ENCODE measurements at places on chromosomes 12 and 14.

DNA sequence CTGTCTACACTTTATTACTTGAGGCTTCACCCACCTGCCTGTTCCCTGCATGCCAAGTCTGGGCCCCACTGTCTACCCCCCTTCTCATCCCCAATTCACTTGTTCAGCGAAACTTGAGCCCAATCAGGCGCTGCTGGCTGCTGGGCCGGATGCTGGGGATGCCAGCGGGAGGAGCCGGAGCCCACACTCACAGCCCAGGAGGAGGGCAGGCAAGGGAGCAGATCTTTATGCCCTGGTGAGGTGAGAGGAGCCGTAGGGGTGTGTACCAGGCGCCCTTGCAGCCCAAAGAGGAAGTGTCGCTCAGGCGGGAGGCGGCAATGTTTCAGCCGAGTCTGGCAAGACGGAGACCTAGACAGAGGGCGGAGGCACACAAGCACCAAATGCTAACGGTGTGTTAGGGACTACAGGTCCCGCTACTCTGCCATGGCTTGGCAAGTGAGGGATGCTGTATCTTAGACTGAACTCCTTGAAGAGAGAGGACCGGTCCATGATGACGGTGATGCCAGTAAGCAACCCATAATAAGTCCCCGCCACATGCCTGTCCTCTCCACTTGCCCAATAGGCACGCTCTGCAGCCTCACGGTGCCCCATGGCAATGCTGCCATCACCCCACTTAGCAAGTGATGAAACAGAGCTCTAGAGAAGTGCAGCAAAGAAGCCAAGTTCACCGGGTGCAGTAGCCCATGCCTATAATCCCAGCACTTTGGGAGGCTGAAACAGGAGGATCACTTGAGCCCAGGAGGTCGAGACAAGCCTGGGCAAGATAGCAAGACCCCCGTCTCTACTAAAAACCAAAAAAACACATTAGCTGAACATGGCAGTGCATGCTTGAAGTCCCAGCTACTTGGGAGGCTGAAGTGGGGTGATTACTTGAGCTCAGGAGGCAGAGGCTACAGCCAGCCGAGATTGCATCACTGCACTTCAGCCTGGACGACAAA, 41.6 kb downstream of the LRRC74A start:
- peaks cover 10% of the 10 kb centered on the region for H3K4me1 ChIP-seq
- H3K4me3 ChIP-seq, result no peak overlapping the region
- H3K27me3 ChIP-seq, result peaks cover 7% of the 10 kb centered on the region
- H3K27ac ChIP-seq, result no peak overlapping the region
- no peak for DNase-seq

DNA sequence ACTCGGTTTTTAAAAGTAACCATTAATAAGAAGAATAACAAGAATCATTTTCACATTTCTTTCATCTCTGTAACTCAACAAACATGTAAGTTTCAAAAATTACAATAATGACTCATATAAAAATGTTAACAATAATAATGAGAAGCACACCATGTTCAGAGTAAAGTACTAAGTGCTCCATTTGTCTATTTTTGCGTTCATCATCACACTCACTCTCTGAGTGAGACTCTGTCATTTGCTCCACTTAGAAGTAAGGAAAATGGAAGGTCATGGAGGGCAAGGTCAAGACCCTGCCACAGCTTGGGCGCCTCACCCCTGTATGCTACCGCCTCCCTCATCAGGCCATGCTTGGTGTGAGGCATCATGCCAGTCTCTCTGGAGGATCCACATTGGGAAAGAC, 129.9 kb downstream of the TMEM30B start:
- H3K4me3 ChIP-seq, result no peak overlapping the region
- no peaks in the 10 kb centered on the region for H3K27me3 ChIP-seq
- H3K36me3 ChIP-seq, result no peaks in the 10 kb centered on the region
- no peak for DNase-seq

DNA sequence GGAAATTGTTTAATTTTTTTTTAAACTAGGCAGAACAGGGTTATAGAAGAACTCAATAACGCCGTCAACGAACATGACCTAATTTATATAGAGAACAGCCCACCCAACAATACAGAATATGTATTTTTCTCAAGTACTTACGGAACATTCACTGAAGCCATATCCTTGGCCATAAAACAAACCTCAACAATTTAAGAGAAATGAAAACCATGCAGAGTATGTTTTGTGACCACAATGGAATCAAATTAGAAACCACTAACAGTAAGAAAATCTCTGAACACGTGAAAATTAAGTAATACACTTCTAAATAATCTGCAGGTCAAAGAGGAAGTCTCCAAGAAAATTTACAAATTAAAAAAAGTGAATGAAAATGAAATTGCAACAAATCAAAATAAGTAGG, 9.4 kb downstream of the SART3 start:
- peaks cover 36% of the 10 kb centered on the region for H3K4me1 ChIP-seq
- no peaks in the 10 kb centered on the region for H3K27me3 ChIP-seq
- H3K36me3 ChIP-seq, result peaks cover 55% of the 10 kb centered on the region
- DNase-seq, result no peak

- H3K36me3 ChIP-seq, result no peaks in the 10 kb centered on the region
- peaks cover 5% of the 10 kb centered on the region for H3K4me1 ChIP-seq
- H3K27ac ChIP-seq, result no peak overlapping the region
- DNase-seq, result no peak
- peak overlapping the region; percentile 57 for H3K4me3 ChIP-seq
These were observed 212.1 kb downstream of the GXYLT1 start for GRCh38 chr12:41932470-41932991.

- no peaks in the 10 kb centered on the region for H3K27me3 ChIP-seq
- DNase-seq, result no peak
- H3K36me3 ChIP-seq, result peaks cover 18% of the 10 kb centered on the region
- no peak overlapping the region for H3K4me3 ChIP-seq
- H3K4me1 ChIP-seq, result no peaks in the 10 kb centered on the region
These were observed 41.3 kb downstream of the RAB3IP start for GRCh38 chr12:69779928-69780327.

DNA sequence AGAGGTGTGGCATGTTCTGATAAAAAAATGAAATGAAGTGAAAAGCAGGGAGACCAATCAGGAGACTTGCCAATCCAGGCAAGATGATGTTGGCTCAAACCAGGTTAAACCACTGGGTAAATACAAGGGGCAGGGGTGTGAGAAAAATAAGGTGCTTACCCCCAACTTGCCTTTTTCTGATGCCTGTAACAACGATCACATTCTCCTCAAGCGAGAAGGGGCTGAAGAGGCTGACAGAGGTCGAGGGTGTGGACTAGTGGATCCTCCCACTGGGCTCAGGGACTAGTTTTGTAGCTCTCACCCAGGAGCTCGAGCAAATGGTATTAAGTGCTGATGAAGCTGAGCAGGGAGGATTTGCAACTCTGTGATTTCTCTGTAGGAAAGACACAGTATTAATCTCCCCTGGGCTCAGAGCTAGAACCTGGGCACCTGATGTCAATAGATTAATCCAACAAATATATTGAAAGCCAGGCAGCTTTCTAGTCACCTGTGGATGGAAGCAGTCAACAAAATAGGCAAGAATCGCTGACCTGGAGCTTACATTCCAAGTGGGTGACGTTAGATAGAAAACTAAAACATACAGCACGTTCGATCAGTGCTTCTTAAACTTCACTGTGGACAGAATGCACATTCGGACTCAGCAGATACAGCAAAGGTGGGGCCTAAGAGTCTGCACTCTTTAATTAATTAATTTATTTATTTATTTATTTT, 15.2 kb upstream of the EAPP start:
- H3K27me3 ChIP-seq, result no peaks in the 10 kb centered on the region
- DNase-seq, result no peak
- H3K4me1 ChIP-seq, result peaks cover 16% of the 10 kb centered on the region
- H3K27ac ChIP-seq, result peak overlapping the region; percentile 20
- no peaks in the 10 kb centered on the region for H3K36me3 ChIP-seq
- H3K4me3 ChIP-seq, result peak overlapping the region; percentile 40

- H3K4me3 ChIP-seq, result no peak overlapping the region
These were observed 16.8 kb upstream of the CCDC91 start for GRCh38 chr12:28173440-28173839.

- H3K27me3 ChIP-seq, result peaks cover 7% of the 10 kb centered on the region
- H3K4me1 ChIP-seq, result no peaks in the 10 kb centered on the region
- H3K36me3 ChIP-seq, result no peaks in the 10 kb centered on the region
- no peak overlapping the region for H3K27ac ChIP-seq
- no peak overlapping the region for H3K4me3 ChIP-seq
These were observed 100.2 kb downstream of the TTC7B start for GRCh38 chr14:90715993-90716392.

- H3K27me3 ChIP-seq, result no peaks in the 10 kb centered on the region
- no peaks in the 10 kb centered on the region for H3K36me3 ChIP-seq
- H3K4me1 ChIP-seq, result peaks cover 41% of the 10 kb centered on the region
- no peak overlapping the region for H3K27ac ChIP-seq
- DNase-seq, result no peak
These were observed 124.0 kb upstream of the CPM start for GRCh38 chr12:69056743-69057515.

DNA sequence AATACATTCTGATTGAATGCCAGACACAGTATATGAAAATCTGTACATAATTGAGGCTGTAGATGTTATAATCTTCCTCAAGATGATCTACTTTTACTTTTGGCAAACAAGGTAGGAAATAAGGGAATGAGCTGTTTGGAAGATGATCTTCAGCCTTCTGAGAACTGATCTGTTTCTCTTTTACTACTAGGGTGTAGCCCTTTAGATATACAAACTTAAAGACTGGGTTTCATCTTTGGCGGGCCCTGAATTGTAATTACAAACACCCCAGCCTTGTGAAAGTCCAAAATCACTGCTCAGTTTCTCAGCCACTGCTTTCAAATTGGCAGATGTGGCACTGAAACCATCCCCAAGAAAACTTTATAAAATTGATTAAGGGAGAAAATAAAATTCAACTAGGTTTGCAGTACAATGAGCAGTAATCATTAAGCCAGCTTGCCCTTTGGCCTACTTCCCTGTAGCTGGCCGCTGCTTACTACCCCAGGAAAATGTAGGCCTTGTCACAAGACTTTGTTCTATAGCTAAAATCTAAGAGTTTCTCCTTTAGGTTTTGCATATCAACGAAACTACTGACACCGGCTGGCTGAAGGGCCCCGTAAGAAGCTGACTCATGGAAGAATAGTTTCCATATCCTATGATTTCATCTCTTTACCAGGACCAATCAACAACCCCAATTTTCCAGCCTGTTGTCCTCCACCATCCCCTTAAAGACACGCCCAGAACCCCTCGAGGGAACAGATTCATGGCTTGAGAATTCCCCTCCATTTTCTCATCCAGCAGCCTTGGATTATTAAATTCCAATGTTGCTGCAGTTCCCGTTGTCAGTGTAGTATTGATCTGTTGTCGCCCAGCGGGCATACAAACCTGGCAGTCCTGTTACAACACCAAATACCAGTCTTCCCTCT, 210.8 kb downstream of the PCNX1 start:
- no peaks in the 10 kb centered on the region for H3K27me3 ChIP-seq
- no peak for DNase-seq
- H3K4me3 ChIP-seq, result no peak overlapping the region
- H3K27ac ChIP-seq, result peak overlapping the region; percentile 9

DNA sequence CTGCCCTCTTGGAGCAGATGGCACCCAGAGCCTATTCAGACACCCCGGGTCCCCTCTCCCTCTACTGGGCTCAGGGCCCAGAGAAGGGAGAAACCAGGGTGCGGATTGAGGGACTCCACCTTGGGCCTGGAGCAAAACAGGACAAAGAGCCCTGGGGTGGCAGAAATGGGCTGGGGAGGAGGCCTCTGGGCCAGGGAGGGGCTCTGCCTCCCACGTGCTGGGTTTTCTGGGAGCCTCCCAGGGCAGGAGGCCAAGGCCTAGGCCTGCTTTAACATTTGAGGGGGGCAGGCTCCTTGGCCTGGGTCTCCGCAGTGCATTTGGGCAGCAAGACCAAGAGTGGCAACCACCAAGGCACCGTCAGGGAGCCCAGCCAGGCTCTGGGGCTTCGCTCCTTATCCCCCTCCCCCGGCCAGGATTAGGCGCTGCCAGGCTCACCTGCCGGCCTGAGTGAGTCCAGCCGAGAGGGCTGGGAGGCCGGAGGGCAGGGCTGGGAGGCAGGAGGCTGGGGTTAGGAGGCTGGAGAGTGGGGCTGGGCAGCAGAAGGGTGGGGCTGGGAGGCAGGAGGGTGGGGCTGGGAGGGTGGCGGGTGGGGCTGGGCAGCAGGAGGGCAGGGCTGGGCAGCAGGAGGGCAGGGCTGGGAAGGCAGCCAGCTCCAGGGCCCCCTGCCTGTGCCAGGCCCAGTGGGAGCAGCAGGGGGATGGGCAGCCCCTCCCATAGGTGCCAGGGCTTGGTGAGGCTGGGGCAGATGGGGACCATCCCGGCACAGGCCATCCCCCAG, 101.8 kb upstream of the EIF5 start:
- no peaks in the 10 kb centered on the region for H3K4me1 ChIP-seq
- H3K27me3 ChIP-seq, result peaks cover 14% of the 10 kb centered on the region
- no peak overlapping the region for H3K4me3 ChIP-seq

GRCh38 chr14:68195126-68195525, 375.5 kb downstream of the RAD51B start:
- no peaks in the 10 kb centered on the region for H3K36me3 ChIP-seq
- no peak overlapping the region for H3K27ac ChIP-seq
- H3K4me1 ChIP-seq, result peaks cover 15% of the 10 kb centered on the region
- DNase-seq, result no peak

- H3K4me1 ChIP-seq, result peaks cover 21% of the 10 kb centered on the region
- H3K27me3 ChIP-seq, result no peaks in the 10 kb centered on the region
- no peak overlapping the region for H3K4me3 ChIP-seq
- DNase-seq, result no peak
These were observed 3.3 kb downstream of the AKT1 start for GRCh38 chr14:104792101-104792884.

DNA sequence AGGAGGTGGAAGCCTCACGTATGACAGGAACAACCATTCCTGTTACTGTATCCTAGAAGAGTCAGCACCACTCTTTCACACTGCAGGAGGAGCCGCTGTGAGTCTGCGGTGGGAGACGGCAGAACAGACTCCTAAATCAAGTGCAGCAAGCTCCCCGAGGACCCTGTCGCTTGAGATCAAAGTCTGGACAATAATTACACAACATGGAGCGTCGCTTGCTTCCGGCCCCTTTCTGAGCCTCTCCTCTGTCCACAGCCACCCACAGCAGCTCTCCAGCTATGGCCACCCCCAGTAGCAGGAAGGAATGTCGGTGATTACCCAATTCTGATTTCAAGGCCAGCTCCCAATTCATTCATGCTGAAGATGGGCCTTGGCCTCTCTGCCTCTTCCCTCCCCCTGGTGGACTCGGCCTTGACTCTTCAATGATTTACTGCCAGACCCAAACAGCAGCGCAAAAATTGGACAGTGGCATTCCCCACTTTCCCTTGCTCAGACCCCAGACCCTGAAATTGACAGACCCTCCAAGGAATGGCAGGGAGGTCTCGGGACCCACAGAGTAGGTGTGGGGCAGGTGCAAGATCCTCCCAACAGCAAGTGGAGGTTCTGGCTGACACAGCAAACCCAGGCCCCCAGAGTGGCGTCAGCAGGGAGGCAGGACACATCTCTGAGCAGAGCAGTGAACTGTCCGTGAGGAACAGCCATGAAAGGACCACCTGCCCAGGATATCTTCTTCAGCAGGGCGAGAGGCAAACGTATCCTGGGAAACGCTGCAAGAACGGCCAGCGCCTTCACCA, 272.7 kb upstream of the DIO3 start:
- H3K4me3 ChIP-seq, result no peak overlapping the region
- no peaks in the 10 kb centered on the region for H3K36me3 ChIP-seq
- no peaks in the 10 kb centered on the region for H3K27me3 ChIP-seq
- no peaks in the 10 kb centered on the region for H3K4me1 ChIP-seq
- no peak for DNase-seq

- no peak for DNase-seq
- H3K36me3 ChIP-seq, result no peaks in the 10 kb centered on the region
- H3K4me3 ChIP-seq, result no peak overlapping the region
- H3K27ac ChIP-seq, result no peak overlapping the region
These were observed 1036.5 kb upstream of the NOVA1 start for GRCh38 chr14:27634056-27634970.

Data from activated T-helper 2 cell treated with anti-CD3 and anti-CD28 coated beads, Interferon-gamma antibody, Interleukin-2, Interleukin-4, amounts not matched to agents 10 μg/mL and 5 μg/mL and 100 μg/mL, durations not matched to agents 14 hours and 24 hours and 36 hours (primary cell).